SK-N-SH (cell line): ENCODE measurements at places on chromosomes 7 and 10. TPM values are rescaled to one million over a fixed set of nuclear protein-coding genes. Genes with fewer than 3 reads are reported as not detected.

GRCh38 chr7:149770728-149771636 lies 2.4 kb downstream of the ZNF467 start:
- no peaks in the 10 kb centered on the region for H3K36me3 ChIP-seq
- peak overlapping the region; percentile 61 for H3K4me3 ChIP-seq
- H3K27me3 ChIP-seq: peaks cover 29% of the 10 kb centered on the region
- H3K27ac ChIP-seq: peak overlapping the region; percentile 48; the same call in 1 of the 2 replicates
- 0 out of 2 replicates have a peak, but pooled peaks cover 4% of the 10 kb centered on the region for H3K4me1 ChIP-seq

DNA sequence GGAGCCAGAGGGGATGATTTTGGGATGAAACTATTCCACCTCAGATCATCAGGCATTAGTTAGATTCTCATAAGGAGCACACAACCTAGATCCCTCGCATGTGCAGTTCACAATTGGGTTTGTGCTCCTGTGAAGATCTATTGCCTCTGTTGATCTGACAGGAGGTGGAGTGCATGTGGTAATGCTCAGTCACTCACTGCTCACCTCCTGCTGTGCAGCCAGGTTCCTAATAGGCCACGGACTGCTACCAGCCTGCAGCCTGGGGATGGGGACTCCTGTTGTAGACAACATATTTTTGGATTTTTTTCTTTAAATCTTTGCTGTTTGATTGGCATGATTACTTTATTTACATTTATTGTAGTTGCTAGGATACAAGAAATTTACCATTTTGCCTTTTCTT lies 765.0 kb downstream of the INHBA start:
- peaks cover 16% of the 10 kb centered on the region for H3K36me3 ChIP-seq
- H3K4me3 ChIP-seq: no peak overlapping the region
- H3K27ac ChIP-seq: no peak overlapping the region

DNA sequence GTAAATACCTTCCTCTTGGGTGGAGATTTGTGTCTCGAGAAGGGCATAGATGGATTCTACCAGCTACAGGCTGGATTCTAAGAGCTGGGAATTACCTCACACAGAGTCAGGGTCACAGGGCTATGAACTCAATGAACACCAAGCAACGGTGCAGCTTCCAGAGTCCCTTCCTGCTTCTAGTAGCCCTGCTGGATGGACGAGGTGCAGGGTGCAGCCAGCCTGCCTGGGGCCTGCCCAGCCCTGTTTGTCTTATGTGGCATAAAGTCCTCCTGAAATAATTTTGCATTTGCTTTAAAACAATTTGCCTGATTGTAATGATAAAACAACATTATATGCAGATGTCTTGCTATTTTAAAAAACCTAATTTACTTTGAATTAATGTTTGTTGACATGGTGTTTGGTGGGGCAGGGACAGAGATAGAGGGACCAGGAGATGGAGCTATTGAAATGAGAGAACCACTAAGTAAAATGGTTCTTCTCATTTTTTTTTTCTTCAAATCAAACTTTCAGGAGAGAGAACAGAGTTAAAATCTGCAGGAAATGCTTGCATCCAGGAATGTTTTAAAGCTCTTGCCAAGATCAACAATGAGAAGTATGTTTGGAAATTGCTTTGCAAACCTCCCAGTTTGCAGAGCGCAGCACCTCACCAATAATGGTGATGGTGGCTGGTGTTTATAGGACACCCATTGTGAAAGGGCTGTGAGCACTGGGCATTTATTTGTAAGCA lies 305.4 kb upstream of the PODXL start:
- no peaks in the 10 kb centered on the region for H3K27me3 ChIP-seq
- H3K4me1 ChIP-seq: peaks cover 30% of the 10 kb centered on the region
- peak overlapping the region; percentile 76 for H3K27ac ChIP-seq
- H3K36me3 ChIP-seq: no peaks in the 10 kb centered on the region
- no peak for DNase-seq
- H3K4me3 ChIP-seq: no peak overlapping the region

Gene DNMBP
- polyA plus RNA-seq: 36.0 and 40.2 TPM in 2 replicates

DNA sequence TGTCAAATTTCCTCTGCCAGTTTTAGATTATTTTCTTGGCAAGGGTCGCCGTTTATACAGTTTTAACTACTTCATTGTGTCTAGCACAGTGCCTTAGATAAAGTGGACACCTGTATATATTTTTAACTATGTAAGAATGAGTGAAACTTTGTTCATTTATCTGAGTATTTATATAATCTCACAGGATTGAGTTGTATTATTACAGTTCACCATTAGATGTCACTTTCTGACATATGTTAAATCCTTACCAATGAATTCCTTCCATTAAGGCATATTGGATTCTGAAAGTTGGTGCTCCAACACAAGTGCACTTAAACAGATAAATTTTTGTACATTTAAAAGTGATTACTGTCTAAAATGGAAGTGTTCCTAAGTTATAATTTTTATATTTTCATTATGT lies 43.0 kb downstream of the ZMYND11 start:
- DNase-seq: peak; percentile 36
- no peaks in the 10 kb centered on the region; the same call in 1 of the 2 replicates for H3K4me1 ChIP-seq
- H3K4me3 ChIP-seq: no peak overlapping the region
